ENCODE measurements at places on chromosomes 16 and 17. TPM values are rescaled to one million over a fixed set of nuclear protein-coding genes. Genes with fewer than 3 reads are reported as not detected.
A peak's percentile ranks its signal among the peaks of the same experiment; 100 is the strongest.

The SCARF1 gene
- 0.12 TPM for polyA plus RNA-seq

The HSF4 gene
- 4.1 TPM for polyA plus RNA-seq

DNA sequence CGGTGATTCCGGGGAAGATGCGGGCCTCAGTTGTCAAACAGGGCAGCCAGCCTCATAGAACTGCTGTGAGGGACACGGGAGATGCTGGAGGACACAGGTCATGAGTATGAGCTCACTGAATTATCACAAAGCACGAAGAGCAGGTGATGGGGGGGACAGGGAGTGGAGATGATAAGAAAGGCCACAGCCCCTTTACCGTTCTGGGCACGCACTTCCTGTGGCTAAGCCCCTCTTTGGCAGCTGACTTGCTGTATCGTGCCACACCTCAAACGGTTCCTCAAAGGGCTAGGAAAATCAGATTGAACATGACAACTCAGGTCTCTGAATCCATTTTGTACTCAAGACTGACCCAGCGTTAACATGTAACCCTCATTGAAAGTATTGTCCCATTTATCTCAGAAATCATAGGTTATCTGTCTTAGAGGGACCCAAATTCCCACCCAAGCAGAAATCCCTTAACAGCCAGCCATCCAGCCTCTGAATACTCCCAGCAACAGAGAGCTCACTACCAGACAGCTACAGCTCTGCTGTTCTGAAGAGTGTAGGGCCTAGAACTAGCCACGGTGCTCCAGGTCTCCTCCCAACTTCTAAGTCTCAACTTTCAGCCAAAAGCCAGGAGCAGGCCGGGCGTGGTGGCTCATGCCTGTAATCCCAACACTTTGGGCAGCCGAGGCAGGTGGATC is 5.0 kb upstream of the SRL start:
- no peak for DNase-seq

The ITGAX gene
- not detected for polyA plus RNA-seq

The LAT gene
- polyA plus RNA-seq, result 6.3 TPM

The DDX28 gene
- 10.1 TPM for polyA plus RNA-seq

The SDK2 gene
- polyA plus RNA-seq, result 0.04 TPM

DNA sequence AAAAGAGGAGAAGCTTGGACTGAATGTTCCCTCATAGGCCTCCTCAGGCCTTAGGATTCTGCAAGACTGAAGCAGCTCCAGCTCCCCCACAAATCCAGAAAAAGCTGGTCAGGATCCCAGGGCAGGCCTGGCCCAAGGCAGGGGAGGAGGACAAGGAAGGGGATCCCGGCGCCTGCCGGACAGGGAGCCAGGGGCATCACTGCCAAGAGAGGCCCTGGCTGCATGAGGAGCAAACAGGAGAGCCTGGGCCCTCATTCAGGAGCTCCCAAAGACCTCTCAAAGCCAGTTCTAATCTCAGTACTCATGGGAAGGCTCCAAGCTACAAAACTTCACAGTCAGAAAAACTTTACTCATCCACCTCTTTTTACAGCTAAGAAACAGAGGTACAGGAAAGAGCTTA is 67.3 kb downstream of the ZNF423 start:
- no peak for DNase-seq

The DNAH3 gene
- not detected for polyA plus RNA-seq

DNA sequence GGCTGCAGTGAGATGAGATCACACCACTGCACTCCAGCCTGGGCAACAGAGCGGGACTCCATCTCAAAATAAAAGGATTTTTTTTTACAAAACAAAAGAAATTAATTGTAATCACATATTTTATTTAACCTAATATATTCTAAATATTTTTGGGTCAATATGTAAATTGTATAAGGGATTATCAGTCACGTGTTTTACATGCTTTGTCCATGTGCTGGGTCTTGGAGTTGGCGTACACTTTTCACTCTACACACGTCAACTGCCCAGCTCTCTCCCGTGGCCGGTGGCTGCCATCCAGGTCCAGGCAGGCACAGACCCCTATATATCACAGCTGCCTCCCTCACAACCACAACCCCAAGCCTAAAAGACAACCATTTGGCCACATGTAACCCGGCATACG is 68.1 kb downstream of the RBFOX3 start:
- no peak for DNase-seq

DNA sequence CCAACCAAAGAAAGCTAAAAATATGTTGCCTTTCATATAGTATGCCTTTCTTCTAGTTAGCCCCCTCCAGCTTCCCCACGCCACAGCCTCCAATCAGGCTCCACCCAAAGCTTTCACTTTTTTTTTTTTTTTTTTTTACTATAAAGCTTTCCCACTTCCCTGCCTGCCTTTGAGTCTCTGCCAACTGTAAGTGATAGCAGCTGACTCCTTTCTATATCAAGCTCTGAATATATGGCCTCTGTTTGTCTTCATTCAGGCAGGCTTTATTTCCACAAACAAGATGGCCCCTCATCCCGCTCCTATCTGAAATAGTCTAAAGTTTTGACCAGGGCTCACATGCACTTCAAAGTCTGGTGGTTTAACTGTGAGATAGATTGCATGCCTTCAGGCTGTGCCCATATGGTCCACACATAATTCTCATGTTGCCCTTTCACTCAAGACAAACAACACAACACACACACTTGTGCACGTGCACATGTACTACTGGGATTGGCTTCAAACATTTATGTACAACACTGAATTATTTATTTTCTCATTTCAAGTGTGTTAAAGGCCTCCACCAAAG is 39.8 kb upstream of the DYNLRB2 start:
- DNase-seq, result no peak

The QRICH2 gene
- polyA plus RNA-seq, result 3.4 TPM

- no peak for DNase-seq
These were observed at the start of gene SLC6A2 for GRCh38 chr16:55655897-55656681. Gene SLC6A2, plus strand, starts transcription at chr16:55655988. Its CDS starts 707 bp downstream, at chr16:55656695.

DNA sequence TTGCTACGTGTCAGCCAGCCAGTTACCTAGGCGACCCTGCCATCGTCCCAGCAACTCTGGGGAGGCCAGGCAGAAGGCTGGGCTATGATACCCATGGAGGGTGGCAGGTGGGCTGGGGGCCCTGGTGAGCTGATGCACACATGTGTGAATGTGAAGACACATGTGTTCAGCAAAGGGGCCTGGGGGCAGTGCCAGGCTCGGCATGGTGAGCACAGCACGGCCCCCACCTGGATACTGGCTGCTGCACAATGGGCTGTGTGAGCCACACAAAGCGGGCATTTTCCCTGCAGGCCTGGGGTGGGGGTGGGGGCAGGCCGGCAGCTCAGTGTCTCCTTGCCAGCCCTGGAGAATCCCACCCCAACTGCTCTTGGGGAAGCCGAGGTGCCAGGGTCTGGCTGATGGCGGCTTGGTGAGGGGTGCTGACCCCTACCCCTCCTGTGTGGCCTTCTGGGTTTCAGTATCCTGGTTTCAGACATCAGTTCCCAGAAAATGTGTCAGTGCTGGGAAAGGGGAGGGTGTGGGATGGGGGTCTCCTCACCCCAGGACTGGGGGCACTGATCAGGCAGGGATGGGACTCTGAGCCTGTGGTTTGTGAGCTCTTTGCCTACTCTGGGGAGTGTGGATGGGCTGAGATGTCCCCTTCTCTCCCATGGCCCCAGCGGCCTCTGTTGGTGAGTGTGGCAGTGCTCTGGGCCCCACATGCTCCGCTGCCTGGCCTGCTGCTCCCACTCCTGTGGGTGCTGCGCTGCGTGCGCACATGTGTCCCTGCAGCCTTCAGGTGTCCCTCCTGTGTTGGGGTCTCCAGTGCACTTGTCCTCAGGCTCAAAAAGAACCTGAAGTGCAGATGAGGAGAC is 5.1 kb downstream of the LLGL1 start:
- DNase-seq, result no peak

- DNase-seq, result no peak
These were observed 106.2 kb downstream of the CDK5R1 start for GRCh38 chr17:32593003-32593402.

DNA sequence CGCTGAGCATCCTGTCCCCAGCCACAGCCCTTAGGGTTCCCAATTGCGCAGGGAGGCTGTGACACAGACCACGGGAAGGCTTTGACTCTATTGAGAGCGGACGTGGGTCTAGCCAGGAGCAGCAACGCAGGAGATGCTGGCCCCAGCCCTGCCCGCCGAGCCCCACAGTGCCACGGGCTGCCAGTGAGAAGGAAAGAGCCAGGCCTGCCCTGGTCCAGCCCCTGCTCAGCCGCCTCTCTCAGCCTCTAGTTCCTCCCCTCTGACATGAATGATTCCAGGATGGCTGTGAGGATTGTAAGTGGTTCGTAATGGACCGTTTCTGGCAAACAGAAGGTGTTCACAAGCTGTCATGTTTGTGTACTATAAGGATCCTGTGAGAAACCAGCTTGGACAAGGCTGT is 2.5 kb downstream of the BHLHA9 start:
- no peak for DNase-seq

- DNase-seq, result no peak
These were observed 215.4 kb downstream of the SEC14L1 start for GRCh38 chr17:77356109-77356689.

GRCh38 chr16:12392585-12393091 is 411.0 kb downstream of the CPPED1 start:
- no peak for DNase-seq

The MYH8 gene
- polyA plus RNA-seq, result not detected

The ZNF48 gene
- 2.8 TPM for polyA plus RNA-seq

DNA sequence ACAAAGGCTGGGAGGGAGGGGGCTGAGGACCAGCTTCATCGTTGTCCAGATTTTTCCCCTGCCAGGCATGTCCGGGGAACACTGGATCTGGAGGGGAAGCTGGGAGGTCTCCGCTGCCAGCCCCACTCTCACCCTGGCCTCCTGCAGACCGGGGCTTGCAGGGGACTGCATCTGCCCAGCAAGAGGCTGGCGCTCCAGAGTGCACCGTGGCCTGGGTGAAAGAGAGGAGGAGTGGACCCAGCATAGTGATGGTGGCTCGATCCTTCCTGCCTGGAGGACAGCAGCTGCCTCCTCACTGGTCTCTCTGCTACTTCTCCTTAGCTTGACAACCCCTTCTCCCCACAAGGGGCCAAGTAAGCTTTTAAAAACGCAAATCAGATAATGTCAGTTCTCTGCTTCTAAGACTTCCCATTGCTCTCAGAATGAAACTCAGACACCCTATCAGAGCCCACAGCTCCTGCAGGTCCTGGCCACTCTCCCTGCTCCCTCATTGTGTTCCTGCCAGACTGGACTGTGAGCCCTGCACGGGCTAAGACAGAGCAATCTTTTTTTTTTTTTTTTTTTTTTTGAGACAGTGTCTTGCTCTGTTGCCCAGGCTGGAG is 15.0 kb downstream of the CPNE2 start:
- no peak for DNase-seq

The TLCD2 gene
- 2.5 TPM for polyA plus RNA-seq

The UMOD gene
- not detected for polyA plus RNA-seq

The PIK3R5 gene
- polyA plus RNA-seq, result not detected

GRCh38 chr17:40463122-40463550 is 19.9 kb downstream of the IGFBP4 start:
- no peak for DNase-seq

- DNase-seq, result no peak
These were observed 23.4 kb downstream of the SUPT6H start for GRCh38 chr17:28685366-28685765.

DNA sequence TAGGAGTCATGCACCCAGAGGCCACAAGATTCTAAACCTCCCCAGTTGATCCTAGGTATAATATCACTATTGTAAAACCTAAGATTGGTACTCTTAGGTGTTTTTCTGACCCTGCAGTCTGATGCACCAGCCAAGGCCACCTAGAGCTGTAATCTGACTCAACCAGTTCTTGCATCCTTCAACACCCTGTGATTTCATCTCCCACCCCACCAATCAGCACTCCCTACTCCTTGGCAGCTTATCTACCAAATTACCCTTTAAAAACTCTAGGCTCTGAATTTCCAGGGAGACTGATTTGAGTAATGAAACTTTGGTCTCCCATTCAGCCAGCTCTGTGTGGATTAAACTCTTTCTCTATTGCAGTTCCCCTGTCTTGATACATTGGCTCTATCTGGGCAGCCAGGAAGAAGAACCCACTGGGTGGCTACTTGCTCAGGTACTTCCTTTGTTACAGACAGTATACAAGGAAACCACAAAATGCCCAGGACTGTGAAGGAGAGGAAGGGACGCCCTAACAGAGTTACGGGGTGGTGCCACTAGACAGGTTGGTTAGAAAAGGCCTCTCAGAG is 1.2 kb upstream of the CDIP1 start:
- DNase-seq, result no peak

The MTMR4 gene
- 35.2 TPM for polyA plus RNA-seq

The CDRT15 gene
- not detected for polyA plus RNA-seq

The SLFN12L gene
- not detected for polyA plus RNA-seq

- DNase-seq, result no peak
These were observed 1.6 kb downstream of the UBE2Z start for GRCh38 chr17:48909783-48910182.

DNA sequence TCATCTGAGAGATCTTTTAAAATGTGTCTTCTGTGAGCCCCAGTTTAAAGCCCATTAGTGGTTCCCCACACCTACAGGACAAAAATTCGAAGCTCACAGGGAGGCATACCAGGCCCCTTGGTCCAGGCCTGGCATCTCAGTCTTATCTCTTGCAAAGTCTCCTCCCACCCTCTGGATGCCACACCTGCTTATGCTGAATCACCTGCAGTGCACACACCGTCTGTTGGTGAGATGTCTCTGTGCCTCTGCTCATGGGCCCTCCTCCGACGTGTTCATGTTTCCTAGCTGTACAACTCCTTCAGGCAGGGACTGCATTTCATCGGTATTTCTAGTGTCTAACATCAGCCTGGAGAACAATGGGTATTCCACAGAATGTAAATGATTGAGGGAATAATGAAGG is 41.6 kb downstream of the RNF157 start:
- no peak for DNase-seq

DNA sequence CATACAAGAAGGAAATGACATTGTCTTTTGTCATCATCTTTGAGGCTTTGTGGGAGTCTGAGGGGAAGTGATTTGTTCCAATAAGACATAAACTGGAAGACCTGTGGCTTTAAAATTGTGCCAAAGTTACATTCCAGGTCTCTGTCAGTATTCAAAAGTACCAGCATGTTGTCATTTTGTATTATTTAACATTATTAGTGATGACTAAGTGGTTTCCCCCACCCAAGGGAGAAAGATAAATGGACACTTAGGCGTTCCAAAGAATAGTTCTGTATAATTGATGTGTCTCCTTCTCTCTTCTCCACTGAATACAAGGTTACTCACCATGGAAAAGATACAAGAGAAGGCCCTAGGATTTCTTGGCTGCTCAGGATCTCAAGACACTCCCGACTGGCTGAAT is 3.8 kb downstream of the CFAP97D1 start:
- DNase-seq, result peak; percentile 27

DNA sequence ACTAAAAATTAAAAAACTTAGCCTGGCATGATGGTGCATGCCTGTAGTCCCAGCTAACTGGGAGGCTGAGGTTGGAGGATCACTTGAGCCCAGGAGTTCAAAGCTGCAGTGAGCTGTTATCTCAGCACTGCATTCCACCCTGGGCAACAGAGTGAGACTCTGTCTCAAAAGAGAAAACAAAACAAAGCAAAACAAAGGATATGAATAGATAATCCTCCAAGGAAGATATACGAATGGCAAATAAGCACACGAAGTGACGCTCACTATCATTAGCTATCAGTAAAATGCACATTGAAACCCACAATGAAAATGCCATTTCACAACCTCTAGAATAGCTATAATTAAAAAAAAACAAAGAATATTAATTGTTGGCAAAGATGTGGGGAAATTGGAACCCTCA is 386.2 kb upstream of the CCL2 start:
- no peak for DNase-seq

The ZFHX3 gene
- 2.8 TPM for polyA plus RNA-seq

All from BJ (cell line).